ENCODE measurements at places on chromosomes 7 and 10. TPM values are rescaled to one million over a fixed set of nuclear protein-coding genes. Genes with fewer than 3 reads are reported as not detected.

DNA sequence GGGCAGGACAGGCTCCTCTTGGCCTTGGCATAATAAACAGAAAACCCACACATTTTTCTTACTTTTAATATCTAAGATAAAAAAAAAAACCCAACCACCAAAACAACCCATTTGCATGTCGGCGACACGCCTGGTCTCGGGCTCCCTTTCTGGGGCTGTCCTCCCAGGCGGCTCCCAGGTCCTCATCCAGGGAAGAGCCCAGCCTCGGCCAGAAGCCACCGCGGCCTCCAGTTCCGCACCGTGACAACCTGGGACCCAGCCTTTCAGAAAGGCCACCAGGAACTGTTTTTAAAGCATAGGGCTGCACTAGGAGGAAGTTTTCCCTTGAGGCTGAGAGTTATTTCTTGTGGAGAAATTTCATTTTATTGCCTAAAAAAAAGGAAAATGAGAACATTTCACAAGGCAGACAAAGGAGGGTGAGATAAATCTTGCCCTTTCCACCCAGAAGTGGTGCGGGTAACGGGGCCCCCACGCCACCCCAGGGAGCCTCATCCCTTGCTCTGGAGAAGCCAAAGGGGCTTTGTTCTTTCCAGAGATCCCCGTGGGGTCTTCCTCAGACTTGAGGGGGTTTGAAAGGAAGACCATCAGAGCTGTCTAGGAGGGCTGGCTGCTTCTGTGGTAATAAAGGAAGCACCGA is 39.2 kb upstream of the MKRN1 start:
- no peak for DNase-seq

DNA sequence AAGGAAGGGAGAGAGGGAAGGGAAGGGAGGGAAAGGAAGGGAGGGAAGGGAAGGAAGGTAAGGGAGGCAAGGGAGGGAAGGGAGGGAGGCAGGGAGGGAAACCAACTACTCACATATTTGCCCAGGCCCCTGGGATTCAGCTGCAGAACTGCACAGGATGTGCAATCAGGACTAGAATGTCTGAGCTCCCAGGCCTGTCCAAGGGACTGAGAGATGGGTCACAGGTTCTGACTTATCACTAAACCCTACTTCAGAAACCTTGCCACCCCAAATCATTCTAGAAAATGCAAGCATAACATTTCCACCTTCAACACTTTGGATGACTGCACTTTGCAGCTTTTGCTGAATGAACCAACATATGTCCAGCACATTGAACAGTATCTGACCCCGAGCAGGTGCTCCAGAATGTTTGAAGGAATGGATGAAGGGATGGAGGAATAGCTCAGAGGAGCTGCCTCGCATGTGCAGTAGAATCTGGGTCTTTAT is 245.3 kb downstream of the KCNMA1 start:
- DNase-seq, result no peak

DNA sequence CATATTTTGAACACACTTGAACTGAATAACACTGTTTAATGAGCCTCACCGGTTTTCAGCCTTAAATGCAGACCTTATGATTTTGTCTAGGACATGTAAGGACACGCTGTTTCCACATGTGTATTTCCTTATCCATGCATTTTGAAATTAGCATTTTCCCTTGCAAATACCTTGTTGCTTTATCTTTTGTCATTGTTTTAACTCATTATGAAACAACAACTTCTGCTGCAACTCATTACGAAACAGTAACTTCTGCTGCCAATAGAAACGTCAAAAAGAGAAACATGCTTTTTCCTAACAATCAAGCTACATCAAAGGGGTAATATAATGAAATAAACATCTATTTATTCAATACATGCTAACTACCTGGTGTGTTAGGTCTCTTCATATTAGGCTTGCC is 322.0 kb downstream of the AGMO start:
- no peak for DNase-seq

GRCh38 chr7:36044101-36044892 is 108.8 kb upstream of the EEPD1 start:
- DNase-seq, result no peak

- no peak for DNase-seq
Observed at GRCh38 chr7:47301657-47302295, 280.1 kb downstream of the TNS3 start.

GRCh38 chr7:75669579-75669978 is 69.2 kb downstream of the HIP1 start:
- DNase-seq, result no peak

GRCh38 chr10:14474656-14475055 is 143.9 kb upstream of the FRMD4A start:
- DNase-seq, result no peak

- DNase-seq, result no peak
Observed at GRCh38 chr7:40977533-40977932, 725.4 kb downstream of the INHBA start.

Gene TSC22D4
- total RNA-seq, result 46.5 TPM

Gene AGMO
- total RNA-seq, result 3.4 TPM

Gene GSDME
- 18.6 TPM for total RNA-seq
